ENCODE measurements at places on chromosomes 12 and 14.

- DNase-seq = peak; percentile 96
- H3K27me3 ChIP-seq = no peaks in the 10 kb centered on the region
- H3K36me3 ChIP-seq = no peaks in the 10 kb centered on the region
- H3K4me3 ChIP-seq = peak overlapping the region; percentile 59
These were observed 29.3 kb downstream of the SLC7A8 start for GRCh38 chr14:23153851-23154796.

- H3K36me3 ChIP-seq = no peaks in the 10 kb centered on the region
- H3K4me1 ChIP-seq = peaks cover 14% of the 10 kb centered on the region
- H3K4me3 ChIP-seq = peak overlapping the region; percentile 90
- peak; percentile 58 for DNase-seq
- no peaks in the 10 kb centered on the region for H3K27me3 ChIP-seq
These were observed 936 bp downstream of the TFCP2 start for GRCh38 chr12:51171884-51172514.

GRCh38 chr12:46517579-46517962, 145.0 kb upstream of the SLC38A2 start:
- H3K36me3 ChIP-seq = 0 out of 2 replicates have a peak, but pooled peaks cover 3% of the 10 kb centered on the region
- no peaks in the 10 kb centered on the region for H3K27me3 ChIP-seq
- H3K4me1 ChIP-seq = peaks cover 9% of the 10 kb centered on the region
- H3K27ac ChIP-seq = no peak overlapping the region

DNA sequence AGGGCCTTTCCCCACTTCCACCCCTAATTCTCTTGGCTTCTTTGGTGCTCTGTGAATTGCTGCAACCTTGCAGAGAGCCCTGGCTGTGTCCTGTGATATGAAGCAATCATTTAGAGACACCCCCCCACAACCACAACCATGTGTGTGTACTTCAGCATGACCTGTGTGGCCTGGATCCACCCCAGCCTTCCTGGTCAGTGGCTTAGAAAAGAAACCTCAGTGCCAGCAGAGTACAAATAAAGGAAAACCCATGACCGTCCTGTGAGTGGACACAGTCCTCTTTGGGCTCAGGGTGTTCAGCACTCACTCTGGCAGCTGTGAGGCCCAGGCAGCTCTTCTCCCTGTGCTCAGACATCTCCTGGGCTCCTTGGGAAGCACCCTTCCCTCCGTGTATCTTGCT, 206.6 kb upstream of the DIO3 start:
- H3K27me3 ChIP-seq = 0 out of 2 replicates have a peak, but pooled peaks cover 10% of the 10 kb centered on the region
- no peak overlapping the region for H3K4me3 ChIP-seq
- DNase-seq = no peak
- no peaks in the 10 kb centered on the region for H3K4me1 ChIP-seq

DNA sequence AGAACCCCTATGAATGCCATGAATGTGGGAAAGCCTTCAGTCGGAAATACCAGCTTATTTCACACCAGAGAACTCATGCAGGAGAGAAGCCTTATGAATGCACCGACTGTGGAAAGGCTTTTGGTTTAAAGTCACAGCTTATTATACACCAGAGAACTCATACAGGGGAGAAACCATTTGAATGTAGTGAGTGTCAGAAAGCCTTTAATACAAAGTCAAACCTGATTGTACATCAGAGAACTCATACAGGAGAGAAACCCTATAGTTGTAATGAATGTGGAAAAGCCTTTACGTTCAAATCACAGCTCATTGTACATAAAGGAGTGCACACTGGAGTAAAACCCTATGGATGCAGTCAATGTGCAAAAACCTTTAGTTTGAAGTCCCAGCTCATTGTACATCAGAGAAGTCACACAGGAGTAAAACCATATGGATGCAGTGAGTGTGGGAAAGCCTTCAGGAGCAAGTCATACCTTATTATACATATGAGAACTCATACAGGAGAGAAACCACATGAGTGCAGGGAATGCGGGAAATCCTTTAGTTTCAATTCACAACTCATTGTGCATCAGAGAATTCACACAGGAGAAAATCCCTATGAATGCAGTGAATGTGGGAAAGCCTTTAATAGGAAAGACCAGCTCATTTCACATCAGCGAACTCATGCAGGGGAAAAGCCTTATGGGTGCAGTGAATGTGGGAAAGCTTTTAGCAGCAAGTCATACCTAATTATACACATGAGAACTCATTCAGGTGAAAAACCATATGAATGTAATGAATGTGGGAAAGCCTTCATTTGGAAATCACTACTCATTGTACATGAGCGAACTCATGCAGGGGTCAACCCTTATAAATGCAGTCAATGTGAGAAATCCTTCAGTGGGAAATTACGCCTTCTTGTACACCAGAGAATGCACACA, 22.3 kb downstream of the ZNF268 start:
- DNase-seq = peak; percentile 37
- H3K27me3 ChIP-seq = no peaks in the 10 kb centered on the region
- H3K4me1 ChIP-seq = no peaks in the 10 kb centered on the region

- peaks cover 14% of the 10 kb centered on the region for H3K4me1 ChIP-seq
- H3K27ac ChIP-seq = no peak overlapping the region
- no peak for DNase-seq
- H3K4me3 ChIP-seq = no peak overlapping the region
- H3K27me3 ChIP-seq = no peaks in the 10 kb centered on the region
These were observed 22.8 kb downstream of the FMNL3 start for GRCh38 chr12:49684310-49684854.
